ENCODE measurements at places on chromosomes 1 and 21. TPM values are rescaled to one million over a fixed set of nuclear protein-coding genes. Genes with fewer than 3 reads are reported as not detected.

OR2T29 gene
- not detected for total RNA-seq

PRKCZ gene
- 0.27 TPM for total RNA-seq

GRCh38 chr1:96400089-96400488, 321.5 kb upstream of the PTBP2 start:
- DNase-seq = no peak

DNA sequence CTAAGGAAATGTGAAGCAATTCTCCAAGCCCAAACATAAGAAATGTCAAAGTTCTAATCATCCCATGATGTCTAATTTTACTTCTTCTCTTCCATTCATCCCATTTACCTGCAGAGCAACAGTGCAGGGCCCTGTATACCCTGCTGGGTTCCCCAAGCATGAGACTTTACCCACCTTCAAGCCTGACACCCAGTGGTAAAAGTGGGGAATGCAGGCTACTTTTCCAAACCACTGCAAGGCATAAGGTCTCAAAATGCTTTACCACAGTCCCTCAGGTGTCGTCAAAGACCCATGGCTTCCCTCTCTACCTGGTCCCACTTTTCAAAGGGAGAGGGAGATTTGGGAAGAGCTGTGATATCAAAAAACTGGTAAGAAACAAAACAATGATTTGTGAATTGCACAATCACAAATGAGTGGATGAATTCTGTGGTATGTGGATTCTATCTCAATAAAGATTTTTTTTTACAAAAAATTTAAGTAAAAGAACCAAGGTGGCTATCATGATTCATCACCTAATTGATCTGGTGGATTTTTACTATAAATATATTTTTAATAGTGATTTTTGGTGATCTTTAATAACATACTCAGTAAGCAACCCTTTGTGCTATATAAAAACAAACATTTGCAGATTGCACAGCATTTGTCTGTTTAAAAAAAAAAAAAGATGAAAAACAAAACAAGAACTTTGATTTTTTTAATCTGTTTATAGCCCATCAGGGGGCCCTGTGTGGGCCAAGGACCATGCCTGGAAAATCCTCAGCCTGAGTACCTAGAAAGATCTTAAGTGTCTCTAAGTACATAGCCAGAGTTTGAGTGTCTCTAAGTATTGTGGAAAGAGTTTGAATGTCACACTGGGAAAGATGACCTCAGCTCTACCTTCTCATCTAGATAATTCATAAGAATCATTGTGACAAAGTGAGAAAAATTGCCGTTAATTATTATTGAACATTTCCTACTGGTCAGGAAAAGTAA, 73.1 kb upstream of the GJB5 start:
- DNase-seq = peak; percentile 45

GRCh38 chr21:44630440-44630839, 3.5 kb downstream of the KRTAP10-9 start:
- DNase-seq = no peak

DNA sequence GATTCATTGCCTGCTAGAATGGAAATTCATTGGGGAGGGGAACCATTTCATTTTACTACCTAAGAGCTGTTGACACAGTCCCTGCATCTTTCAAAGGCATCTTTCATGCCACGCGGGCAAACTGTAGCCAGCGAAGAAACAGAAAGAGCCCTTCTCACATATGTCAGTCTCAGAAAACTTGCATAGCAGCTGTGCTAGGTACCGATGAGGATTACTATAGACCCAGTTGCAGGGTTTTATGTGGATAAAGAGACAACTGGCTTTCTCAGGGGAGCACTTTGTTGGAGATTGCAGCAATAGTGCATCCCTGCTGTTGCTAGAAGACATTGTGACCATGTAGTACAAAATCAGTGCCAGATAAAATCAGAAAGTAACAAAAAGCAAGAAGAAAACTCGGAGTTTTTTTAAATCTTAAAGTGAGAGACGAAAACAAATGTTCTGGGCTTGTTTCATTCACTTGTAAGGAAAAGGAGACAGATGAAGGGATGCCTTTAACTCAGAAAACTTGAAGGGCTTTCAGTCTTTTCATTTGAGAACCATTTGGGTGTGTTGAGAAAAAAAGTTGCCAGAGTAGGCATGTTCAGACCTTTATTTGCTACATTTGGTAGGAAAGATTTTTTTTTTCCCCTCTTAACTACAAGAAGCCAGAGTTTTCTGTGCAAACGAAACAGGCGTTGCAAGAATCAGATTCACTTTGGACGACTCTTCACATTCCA, 804.1 kb downstream of the USP25 start:
- DNase-seq = peak; percentile 33

- peak; percentile 92 for DNase-seq
Observed at GRCh38 chr1:115727706-115728249, 40.7 kb downstream of the CASQ2 start.

DNA sequence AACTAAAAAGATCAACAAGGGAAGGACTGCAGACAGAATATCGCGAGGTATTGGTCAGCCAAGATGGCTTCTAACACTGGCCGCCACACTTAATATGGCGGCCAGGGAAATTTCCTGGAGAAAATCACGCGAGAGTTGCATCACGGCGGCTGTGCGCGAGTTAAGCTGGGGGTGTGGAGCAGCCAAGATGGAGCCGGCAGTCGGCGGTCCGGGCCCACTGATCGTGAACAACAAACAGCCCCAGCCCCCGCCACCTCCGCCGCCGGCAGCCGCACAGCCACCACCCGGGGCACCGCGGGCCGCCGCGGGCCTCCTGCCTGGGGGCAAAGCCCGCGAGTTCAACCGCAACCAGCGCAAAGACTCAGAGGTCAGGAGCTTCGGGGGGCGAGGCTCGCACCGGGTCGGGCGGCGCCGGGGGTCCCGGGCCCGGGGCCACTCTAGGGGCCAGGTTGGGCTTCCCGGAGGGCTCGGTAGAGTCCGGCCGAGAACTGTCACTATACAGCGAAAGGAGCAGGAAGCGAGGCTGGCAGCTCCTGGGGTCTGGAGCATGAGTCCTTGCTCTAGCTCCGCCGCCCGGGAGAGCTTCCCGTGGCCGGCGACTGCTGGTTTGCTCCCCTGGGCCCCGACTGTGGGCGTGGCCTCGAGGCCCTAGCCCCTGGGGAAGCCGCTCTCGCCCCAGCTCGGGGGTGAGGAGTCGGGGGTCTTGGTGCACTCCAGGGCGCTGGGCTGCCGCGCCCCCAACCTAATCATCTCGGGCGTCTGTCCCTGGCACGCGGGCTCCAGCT, at the start of gene STRIP1:
STRIP1 (plus strand) TSS at position 174 of the 785 bp plus-strand sequence; CDS start at position 188, 14 bp downstream.
- DNase-seq = peak; percentile 98
